ENCODE measurements at places on chromosomes 4 and X.

DNA sequence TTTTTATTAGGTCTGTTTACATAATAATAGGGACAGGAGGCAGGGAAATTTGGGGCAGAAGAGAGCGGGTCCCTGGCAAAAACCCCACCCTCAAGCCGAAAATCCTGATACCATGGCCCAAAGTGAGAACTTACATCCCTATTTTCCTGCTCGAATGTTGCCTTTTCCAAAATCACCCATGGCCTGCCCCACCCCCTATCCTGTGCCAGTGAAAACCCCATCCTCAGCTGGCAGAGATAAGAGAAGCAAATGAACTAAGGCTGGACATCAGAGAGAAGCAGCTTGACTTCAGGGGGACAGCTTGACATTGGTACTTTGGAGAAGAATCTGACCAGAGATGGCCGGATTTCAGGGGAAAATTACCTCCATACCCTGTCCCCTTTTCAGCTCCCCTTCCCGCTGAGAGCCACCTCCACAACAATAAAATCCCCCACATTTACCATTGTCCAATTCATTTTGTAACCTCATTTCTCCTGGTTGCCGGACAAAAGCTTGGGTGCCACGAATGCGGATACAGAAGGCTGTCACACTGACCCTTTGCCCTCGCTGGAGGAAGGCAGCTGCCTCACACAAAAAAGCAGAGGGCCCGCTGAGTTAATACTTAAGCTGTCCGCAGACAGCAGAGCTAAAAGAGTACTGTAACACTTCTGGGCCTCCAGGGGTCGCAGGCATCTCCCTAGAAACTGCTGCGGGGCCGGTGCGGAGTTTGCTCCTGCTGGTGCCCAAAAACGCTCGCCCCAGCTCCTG lies 196.2 kb downstream of the SNCA start:
- DNase-seq, result peak; percentile 1

DNA sequence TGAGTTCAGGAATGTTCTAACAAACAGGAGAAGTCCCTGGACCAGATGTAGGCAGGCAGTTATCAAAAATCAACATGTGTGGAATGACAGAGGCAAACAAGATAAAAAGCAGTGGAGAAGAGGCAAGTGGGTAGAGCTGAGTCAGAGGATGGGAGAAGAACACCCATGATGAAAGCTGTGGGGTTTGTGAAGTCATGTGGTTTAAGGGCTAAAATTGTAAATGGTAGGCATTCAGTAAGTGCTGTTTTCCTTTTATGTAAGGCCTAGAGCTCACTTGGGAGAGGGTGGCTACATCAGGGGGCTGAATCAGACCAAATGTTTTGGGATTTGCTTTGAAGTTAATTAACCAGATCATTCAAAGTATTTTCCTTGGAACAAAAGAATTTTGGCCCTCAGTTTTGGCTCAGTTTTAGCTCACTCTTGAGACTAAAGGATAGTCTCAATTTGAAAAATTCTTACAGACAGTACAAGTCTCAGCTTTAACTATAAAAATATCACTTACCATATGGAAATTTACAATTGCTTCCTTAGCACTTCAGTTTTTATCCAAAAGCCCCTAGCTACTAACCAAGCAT lies 114.5 kb upstream of the PCDH7 start:
- DNase-seq, result no peak

DNA sequence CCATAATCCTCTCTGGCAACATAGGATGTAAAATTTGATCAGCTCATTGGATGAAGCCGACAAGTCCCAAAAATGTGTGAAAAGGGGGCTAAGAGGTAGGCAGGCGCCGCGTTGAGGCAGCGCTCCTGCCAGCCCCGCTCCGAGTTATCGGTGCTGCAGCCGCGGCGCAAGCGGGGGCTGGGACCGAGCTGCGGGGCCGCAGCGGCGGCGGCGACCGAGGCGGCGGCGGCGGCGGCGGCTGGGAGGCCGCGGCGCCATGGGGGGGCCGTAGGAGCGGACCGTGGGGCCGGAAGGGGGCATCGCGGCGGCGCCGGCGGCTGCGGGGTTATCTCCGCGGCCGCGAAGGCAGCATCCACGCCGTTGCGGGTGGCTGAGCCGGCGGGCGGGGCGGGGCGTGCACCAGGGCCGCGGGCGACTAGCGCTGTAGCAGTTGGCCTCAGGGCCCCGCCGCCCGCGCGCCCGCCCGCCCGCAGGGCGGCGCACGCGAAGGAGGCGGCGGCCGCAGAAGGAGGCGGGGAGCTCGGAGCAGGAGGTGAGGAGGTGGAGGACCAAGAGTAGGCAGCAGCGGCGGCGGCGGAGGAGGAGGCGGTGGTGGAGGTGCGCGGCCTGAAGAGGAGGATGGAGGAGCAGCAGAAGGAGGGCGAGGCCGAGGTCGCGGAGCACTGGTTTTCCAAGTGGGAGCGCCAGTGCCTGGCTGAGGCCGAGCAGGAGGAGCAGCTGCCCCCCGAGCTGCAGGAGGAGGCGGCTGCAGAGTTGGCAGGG lies 126.0 kb upstream of the CXorf66 start:
- DNase-seq, result peak; percentile 10

DNA sequence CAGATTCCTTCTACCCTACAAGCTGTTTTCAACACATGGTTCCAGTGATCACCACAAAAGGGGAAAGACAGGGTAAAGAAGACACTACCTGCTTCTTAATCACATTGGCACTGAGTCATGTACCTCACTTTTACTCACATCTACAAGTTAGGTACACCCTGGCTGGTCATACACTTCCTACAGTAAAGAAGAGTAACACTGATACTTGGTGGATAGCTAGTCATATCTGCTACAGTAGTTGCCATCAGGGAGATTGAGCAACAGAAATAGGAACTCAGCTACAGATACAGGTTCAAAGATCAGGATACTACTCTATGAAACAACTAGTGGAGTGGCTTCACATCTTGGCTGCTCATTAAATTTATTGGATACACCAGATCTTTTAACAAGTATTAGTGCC lies 105.4 kb upstream of the DIAPH2 start:
- no peak for DNase-seq

GRCh38 chr4:99022566-99022965 lies 27.0 kb downstream of the METAP1 start:
- DNase-seq, result no peak

DNA sequence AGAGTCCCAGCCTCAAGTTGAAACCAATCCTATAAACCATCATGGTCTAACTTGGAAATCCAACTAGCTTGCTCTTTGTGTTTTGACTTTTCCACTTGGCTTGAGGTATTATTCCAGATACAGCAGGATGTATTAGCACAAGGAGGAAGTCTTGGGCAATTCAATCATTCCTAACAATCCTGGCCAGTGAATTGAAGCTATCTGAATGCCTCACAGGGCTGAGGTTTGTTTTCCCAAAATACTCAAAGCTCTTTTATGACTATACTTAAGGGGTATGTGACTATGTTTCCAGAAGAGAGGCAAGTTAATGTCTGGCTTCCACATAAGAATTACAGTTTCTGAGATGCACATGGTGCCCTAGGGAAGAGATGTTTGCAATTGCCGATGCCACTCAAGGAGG lies 66.8 kb upstream of the SH3RF1 start:
- no peak for DNase-seq

GRCh38 chr4:170386971-170387370 lies 297.2 kb upstream of the AADAT start:
- DNase-seq, result no peak

GRCh38 chrX:386239-386767 lies 404 bp downstream of the PPP2R3B start:
- DNase-seq, result no peak

DNA sequence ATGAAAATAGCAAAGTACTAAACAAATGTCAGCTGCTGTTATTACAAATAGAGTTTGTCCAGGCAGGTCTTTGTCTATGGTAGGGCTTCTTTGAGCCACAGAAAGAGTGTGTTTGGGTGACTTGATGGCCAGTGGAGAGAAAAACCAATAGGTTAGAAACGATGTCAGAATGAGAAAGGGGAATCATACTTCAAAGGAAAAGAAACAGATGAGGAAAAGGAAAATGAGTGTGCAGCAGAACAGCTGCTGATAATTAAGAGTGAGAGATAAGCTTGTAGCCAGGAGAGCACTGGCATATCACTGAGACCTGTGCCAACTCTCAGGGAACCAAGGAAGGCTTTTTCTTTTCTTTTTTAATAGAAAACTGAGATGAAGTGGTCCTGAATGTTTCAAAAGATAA lies 257.2 kb downstream of the ARHGAP24 start:
- DNase-seq, result no peak

- no peak for DNase-seq
Observed at GRCh38 chr4:92520563-92520962, 216.8 kb downstream of the GRID2 start.

GRCh38 chrX:25043192-25043591 lies 27.4 kb upstream of the ARX start:
- DNase-seq, result no peak

DNA sequence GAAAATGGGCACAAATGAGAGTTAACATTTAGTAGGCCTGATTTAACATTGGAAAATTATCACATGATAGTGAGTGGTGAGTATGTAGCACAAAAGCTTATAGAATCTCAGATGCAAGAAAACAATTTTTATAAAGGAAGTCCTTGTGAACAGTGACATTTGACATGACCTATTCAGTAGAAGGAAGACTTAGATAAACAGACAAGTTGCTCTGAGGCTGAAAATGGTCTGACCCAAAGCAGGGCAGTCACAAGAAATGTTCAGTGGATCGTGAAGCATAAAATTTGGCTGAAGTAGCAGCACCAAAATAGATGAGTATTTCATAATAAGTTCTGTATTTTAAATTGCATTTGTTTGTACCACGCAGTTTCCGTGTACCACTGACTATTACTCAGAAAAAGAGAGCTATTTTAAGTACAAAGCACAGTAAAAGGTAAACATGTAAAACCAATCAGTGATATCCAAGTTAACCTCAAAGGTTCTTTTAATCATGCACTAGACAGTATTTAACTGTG lies 605.7 kb upstream of the PABPC4L start:
- DNase-seq, result no peak

- no peak for DNase-seq
Observed at GRCh38 chr4:151801547-151802516, 41.0 kb upstream of the GATB start.

Data from substantia nigra (tissue), 51 donors.